ENCODE measurements at places on chromosomes 7 and 10. TPM values are rescaled to one million over a fixed set of nuclear protein-coding genes. Genes with fewer than 3 reads are reported as not detected.

The GATA3 gene
- total RNA-seq, result 2.5 TPM

The SLC26A3 gene
- not detected for total RNA-seq

DNA sequence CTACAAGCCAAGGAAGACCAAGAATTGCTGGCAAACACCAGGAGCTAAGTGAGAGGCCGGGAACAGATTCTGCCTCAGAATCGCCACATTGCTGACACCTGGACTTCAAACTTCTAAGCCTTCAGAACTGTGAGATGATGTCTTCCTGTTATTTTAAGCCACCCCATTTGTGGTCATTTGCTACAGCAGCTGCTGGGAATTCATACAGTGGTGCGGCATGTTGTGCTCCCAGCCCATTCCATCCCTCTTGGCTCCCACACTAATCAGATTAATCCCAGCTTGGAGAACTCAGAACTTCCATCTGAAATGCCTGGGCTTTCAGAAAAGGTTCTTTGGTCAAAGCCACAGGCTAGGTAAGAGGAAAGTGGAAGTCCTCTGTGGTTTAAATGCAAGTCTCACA, 24.9 kb downstream of the TCAF1 start:
- no peak for DNase-seq

DNA sequence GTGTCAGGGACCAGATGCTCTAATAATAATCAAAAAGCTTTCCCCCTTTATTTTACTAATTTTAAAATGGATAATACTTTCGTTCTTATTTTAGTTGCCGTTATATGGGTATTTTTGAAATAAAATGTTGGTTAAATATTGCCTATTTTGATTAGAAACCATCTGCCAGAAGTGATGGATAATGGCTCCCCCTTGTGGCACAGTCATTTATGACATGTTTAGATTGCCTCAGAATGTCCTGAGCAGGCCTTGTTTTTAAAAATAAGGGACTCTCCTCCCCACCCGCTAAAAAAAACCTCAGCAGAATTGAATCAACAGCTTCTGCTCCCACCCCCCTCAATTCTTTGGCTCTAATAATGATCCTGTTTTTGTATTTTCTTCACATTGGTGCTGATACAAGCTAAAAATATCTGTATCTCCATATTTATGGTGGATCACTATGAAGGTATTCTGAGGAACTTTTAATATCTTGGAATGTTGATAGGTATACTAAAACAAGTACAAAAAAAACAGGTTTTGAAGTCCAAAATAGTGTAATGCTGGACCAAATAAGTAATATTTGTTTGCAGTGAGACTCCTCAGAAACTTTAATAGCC, 38.8 kb downstream of the TMEM60 start:
- DNase-seq, result peak; percentile 73

DNA sequence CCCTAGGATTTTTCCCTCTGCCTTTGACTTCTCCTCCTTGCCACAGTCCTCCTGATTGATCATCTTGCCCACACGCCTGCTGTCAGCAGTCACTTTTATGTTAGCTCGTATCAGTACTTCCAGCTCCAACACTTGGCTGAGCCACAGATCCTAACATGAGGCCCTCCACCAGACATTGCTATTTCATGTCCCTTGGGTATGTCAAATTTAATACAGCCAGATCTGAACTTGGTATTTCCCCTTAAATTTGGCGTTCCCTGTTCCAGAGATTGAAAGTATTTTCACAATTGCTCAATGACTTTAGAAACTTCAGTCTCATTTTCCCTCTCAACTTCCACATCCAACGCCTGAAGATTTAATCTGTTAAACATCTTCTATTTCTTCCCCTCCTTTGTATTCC, 140.4 kb downstream of the RNLS start:
- DNase-seq, result no peak

DNA sequence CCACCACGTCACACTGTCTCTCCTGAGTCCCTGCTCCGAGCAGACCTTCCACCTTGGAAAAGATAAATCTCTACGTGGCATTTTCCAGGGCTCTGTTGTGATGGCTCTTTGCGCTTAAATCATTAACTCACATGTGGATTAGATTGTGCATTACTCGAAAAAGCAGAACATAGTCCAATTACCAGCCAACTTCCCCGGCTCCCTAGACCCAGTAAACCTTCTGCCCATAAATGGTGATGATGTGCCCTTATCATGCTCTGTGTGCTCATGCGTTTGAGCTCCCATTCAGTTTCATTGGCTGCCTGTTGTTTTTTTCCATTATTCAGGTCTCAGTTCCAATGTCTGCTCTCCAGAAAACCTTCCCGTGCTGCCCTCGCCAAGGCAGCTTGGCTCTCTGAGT, 471.2 kb downstream of the GLRX3 start:
- DNase-seq, result no peak

The CACNA2D1 gene
- total RNA-seq, result 18.8 TPM

The FKBP6 gene
- total RNA-seq, result not detected

- DNase-seq, result no peak
Measured at GRCh38 chr10:60717852-60718251, 60.4 kb upstream of the CDK1 start.

The SEMA3D gene
- 0.68 TPM for total RNA-seq

The VSTM4 gene
- 0.35 TPM for total RNA-seq

- DNase-seq, result no peak
Measured at GRCh38 chr10:84469470-84469869, 141.1 kb downstream of the CCSER2 start.

DNA sequence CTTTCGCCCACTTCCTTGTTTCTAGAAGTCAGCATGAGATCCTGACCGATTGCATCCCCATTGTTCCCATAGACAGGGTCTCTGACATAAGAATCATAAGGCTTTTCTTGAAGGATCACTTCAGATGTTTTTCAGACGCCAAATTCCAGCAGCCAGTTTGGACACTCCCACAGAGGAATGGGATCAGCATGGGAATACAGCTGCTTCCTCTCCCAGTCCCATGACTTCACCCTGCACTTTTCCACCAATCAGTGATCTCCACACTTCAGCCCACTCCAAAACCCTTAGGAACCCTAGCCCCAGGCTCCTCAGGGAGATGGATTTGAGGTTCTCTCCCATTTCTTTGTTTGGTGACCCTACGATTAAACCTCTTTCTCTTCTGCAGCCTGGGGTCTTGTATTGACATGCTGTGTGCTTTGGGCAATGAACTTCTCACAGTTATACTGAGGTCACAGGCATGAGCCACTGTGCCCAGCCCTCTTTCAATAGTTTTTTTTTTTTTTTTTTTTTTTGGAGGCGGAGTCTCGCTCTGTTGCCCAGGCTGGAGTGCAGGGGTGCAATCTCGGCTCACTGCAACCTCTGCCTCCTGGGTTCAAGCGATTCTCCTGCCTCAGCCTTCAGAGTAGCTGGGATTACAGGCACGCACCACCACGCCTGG, 52.8 kb upstream of the CHST3 start:
- DNase-seq, result peak; percentile 48

The PRSS1 gene
- not detected for total RNA-seq

The CYP2C19 gene
- not detected for total RNA-seq

The IFIT1B gene
- total RNA-seq, result not detected

GRCh38 chr10:121081306-121081705, 230.1 kb downstream of the WDR11 start:
- DNase-seq, result no peak

GRCh38 chr7:134444961-134445315, 14.0 kb downstream of the AKR1B1 start:
- DNase-seq, result no peak

DNA sequence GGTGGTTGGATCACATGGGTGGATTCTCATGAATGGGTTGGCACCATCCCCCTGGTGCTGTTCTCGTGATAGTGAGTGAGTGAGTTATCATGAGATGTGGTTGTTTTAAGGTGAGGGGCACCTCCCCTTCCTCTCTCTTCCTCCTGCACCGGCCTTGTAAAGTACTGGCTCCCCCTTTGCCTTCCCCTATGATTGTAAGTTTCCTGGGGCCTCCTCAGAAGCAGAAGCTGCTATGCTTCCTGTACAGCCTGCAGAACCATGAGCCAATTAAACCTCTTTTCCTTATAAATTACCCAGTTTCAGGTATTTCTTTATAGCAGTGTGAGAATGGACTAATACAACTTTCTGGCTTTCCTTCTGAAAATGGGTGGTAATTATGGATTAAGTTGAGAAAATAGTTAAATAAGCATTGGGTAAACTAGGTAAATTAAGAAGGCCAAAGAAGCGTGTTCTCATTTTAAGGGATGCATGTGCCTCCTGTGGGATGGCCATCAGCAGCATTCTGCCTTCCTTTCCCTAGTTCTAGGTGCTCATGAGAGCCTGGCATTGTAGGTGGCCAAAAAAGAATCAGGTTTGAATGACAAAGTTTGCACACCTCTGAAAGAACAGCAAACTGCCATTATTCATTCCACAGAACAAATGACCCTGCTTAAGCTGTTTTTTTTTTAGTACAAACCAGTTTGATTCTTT, 241.4 kb upstream of the CCDC6 start:
- no peak for DNase-seq

- DNase-seq, result no peak
Measured at GRCh38 chr10:44566786-44567185, 181.9 kb upstream of the CXCL12 start.

GRCh38 chr10:103433858-103434257, 18.3 kb downstream of the CALHM2 start:
- no peak for DNase-seq

DNA sequence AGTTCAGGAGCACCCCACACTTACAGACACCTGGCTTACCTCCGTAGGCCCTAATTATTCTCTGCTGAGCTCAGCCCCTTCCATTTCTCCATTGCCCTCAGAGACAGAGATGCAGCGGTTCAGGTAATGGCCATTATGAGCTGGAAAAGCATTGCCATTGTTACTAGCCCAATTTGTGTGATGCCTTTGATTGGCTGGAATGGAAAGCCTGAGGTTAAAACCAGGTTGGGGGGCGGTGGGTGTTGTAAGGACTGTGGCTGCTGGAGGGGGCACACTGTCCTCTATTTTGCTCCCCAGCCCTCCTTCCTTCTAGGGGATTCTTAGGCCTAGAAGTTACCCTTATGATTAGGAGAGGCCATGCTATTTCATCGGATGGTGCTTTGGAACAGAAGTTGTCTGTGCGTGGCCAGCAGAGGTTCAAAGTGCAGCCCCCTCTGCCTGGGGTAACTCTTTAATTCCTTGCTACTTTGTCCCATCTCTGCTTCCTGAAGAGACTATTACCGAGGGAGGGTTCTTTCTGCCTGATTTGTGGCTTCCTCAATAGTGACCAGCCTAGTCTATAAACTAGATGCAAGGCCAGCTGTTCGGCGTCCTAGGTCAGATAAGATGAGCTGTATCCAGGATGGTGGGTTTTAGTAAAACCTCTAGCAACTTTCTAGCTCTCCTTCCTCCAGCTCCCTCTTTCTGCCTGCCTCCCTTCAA, 14.2 kb upstream of the ACSL5 start:
- DNase-seq, result no peak

GRCh38 chr7:94344826-94345225, 49.9 kb upstream of the COL1A2 start:
- DNase-seq, result no peak

Data from glomerular endothelial cell (primary cell).